ENCODE measurements at places on chromosomes 1 and 21.
A peak's percentile ranks its signal among the peaks of the same experiment; 100 is the strongest.

GRCh38 chr21:25107708-25108107, 499.6 kb downstream of the MRPL39 start:
- DNase-seq: no peak

GRCh38 chr1:216700779-216701178, 22.4 kb downstream of the ESRRG start:
- no peak for DNase-seq

DNA sequence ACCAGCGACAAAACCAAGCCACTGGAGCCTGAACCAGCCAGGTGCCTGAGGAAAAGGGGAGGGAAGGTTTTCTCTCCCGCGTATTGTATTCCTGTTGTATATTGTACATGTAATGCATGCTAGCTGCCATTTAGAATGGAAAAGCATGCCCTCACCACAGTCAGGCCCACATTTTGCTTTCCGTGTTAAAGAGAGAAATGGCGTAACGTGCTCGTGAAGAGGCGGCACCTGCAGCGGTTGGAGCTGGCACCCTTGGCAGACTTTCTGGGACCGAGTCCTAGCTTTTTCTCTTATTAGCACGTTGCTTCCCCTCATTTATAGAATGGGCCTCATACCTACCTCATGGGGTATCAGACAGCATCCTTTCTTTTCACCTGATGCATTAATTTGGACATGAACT, 135.3 kb upstream of the IRF2BP2 start:
- no peak for DNase-seq

GRCh38 chr1:169451218-169451824, 24.0 kb upstream of the CCDC181 start:
- peak; percentile 12 for DNase-seq

DNA sequence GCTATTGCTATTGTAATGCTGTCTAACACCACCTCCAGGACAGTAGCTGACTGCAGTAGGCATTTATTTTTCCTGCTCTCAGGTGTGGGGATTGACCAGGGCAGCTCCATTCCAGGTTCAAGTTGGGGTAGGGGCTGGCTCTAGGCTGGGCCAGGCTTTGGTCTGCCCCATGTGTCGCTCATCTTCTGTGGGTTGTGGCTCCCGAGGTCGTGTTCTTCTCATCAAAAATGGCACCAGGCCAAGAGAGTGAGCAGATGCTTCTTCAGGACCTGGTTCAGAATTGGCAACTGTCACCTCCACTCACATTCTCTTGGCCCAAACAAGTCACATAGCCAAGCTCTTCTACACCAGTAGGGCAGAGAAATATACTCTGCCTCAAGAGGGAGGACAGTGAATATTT, 133.7 kb downstream of the PTPRU start:
- no peak for DNase-seq

DNA sequence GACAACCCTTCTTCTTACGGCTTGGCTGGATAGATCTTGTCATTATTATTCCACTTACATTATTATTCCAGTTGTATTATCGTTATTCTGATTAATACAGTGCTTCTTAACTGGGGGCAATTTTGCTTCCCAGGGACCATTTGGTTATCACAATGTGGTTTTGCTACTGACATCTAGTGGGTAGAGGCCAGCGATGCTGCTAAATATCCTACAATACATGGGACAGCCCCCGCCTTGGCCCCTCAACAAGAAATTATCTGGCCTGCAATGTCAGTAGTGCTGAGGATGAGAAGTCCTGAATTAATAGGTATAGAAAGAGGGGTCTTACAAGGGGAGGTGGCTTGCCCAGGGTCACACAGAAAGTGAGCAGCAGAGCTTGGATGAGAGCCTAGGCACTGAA, 105.6 kb downstream of the PTPRU start:
- DNase-seq: no peak

GRCh38 chr1:38046884-38047602, 450 bp upstream of the POU3F1 start:
- peak; percentile 72 for DNase-seq
